Mesenteric fat pad (tissue), 1 donor: ENCODE measurements at places on chromosomes 3 and 15. TPM values are rescaled to one million over a fixed set of nuclear protein-coding genes. Genes with fewer than 3 reads are reported as not detected.

The GLDN gene
- total RNA-seq, result 194 TPM

The ITPKA gene
- total RNA-seq, result 0.16 TPM

GRCh38 chr15:69963385-69963784 lies 134.3 kb downstream of the TLE3 start:
- no peak for DNase-seq

GRCh38 chr15:52876991-52877663 lies 87.0 kb upstream of the ONECUT1 start:
- DNase-seq, result no peak

DNA sequence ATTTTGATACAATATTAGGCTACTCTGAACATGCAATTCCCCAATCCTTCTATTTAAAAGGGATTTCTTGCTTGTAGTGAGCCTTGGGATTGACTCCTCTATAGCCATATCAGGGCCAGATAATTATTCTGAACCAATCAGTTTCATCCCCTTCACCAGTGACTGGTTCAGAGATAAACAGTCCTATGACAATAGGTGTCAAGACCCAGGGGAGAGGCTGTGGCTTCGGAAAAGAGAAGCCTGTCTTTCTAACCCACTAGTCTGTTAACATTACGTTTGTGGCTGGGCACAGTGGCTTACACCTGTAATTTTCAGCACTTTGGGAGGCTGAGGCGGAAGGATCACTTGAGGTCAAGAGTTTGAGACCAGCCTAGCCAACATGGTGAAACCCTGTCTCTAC lies 6.2 kb upstream of the ISLR2 start:
- DNase-seq, result no peak

DNA sequence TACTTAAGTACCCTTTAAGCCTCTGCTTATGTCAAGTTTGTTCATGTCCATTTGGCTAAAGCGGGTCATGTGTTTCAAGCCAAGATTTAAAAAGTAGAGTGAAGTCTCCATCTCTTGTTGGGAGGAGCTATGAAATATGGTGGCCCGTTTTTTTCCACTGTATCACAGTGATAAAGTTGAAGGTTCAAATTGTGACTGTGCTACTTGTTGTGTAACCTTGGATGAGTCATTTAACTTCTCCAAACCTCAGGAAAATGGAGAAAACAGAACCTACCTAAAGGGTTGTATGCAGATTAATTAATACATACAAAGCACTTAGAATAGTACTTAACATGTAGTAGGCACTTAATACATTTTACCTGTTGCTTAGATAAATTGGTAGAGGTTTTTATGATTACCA lies 43.4 kb downstream of the SNAPC5 start:
- no peak for DNase-seq

GRCh38 chr3:136146981-136147729 lies 49.0 kb downstream of the MSL2 start:
- DNase-seq, result no peak

DNA sequence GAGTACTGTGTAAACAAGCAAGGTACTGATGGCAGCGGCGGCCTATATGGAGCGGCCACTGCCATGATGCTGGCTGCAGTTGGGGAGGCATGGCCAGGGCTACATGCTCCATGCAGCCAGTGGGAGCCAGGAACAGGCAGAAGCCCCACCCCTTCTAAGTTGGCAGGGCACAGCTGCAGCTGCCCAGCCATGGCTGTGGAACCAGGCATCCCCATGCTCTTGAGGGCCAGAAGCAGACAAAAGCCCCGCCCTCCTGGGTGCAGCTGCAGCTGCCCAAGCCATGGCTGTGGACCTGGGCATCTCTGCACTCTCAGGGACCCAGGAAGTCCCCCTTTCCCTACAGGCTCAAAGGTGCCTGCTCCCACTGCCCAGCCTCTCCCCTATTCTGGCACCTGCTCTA lies 150.9 kb downstream of the FMN1 start:
- no peak for DNase-seq

DNA sequence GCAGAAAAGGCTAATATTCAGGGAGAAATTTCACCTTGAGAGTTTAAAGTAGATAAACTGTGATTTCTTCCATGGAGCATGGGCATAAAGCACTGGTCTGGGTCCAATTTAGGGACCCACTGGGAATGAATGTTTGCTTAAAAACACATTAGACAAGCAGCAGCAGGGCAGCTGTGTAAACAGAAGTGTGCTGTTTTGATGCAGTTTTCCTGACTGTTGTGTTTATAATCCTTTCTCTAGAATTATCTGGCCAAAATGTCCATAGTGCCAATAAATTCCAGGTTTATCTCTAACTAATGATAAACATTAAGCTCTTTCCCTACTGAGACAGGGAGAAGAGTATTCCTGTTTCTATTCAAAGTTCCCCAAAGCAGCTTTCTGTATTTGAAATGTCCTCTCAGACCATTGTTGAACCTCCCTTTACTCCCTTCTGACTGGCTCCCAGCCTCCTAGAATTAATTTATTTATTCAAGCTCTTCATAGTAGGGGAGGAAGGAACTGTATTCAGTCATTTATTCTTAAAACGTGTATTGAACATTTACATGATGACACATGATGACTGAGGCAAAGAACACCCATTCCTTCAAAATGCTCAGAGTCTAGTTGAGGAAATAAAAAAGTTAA lies 7.0 kb upstream of the TM4SF18 start:
- no peak for DNase-seq

The GOLGA8Q gene
- total RNA-seq, result 0.96 TPM

DNA sequence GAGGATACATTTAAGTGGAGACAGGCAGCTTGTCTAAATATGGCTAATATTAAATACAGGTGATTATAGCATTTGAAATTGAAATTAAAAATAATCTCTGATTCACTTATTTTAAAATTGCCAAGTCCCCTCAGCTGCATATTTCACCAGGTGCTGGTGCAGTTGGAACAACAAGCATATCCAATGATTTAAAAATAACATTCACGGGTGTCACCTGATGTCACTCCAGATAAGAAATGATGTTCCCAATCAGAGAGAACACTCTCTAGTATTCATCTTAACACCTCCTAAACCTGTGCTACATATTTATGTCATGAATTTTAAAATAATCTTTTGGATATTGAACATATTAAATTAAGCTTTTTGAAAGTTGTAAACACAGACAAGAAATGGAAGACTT lies 249.9 kb downstream of the CADM2 start:
- DNase-seq, result no peak

DNA sequence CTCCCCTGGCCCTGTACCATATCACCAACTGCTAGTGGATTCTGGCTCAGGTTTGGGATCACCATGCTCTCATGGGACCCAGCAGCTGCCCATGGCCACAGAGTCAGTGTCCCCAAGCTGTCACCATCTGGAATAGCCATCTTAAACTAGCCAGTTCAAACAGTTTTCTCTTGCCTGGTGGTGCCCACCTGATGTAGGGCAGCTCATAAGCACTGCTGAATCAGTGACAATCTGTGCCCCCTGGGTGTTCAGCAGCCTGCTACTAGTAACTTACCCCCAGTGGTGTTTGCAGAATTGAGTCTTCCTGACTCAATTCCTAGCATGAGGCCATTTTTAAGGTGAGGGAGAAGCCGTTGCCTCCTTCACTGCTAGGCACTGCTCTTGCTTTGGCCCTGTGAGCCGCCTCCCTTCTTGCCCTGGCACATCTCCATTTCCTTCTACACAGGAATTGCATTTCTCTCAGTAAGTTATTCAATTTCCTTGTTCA lies 7.9 kb downstream of the RPSA start:
- DNase-seq, result no peak

- no peak for DNase-seq
These were observed 67.8 kb upstream of the ATP13A3 start for GRCh38 chr3:194554473-194555123.

DNA sequence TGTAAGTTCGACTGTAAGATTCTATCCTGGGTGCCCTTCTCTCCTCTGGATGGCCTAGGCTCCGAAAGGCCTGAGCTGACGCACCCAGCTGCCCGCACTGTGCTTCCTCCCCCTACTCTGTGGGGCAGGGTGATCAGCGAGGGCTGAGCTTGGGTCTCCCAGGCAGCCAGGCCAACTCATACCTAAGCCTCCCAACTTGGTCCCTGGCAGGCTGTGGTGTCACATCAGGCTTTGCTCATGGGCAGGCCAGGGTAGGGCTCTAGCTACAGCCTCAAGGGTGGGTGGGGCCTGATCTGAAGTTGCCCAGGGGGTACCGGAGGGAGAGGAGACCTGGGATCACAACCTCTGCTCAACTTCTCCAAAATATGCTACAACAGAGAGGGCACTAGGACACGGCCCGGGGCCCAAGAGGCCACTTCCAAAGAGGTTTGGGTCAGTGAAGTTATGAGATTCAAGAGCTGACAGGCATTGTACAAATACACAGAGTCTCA lies 123.1 kb downstream of the ADCY5 start:
- no peak for DNase-seq

The FANCD2OS gene
- not detected for total RNA-seq

The STXBP5L gene
- total RNA-seq, result not detected

DNA sequence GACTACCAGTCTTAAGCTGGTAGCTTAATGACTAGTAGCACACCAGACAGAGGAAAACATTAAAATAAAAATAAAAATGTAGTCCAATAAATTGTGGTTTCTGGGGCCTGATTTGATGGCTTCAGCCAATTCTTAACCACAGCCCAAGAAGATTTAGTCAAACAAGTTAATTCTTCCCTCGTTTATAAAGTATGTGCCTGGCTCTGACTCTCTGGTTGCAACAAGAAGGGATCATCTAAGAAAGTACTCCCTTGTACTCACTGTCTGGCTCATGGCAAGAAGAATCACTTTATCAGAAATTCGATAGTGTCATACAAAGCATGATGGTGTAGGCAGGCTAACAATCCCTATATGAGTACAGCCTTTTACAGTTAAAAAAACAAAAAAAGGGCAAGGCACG lies 141.9 kb downstream of the P3H2 start:
- DNase-seq, result no peak

DNA sequence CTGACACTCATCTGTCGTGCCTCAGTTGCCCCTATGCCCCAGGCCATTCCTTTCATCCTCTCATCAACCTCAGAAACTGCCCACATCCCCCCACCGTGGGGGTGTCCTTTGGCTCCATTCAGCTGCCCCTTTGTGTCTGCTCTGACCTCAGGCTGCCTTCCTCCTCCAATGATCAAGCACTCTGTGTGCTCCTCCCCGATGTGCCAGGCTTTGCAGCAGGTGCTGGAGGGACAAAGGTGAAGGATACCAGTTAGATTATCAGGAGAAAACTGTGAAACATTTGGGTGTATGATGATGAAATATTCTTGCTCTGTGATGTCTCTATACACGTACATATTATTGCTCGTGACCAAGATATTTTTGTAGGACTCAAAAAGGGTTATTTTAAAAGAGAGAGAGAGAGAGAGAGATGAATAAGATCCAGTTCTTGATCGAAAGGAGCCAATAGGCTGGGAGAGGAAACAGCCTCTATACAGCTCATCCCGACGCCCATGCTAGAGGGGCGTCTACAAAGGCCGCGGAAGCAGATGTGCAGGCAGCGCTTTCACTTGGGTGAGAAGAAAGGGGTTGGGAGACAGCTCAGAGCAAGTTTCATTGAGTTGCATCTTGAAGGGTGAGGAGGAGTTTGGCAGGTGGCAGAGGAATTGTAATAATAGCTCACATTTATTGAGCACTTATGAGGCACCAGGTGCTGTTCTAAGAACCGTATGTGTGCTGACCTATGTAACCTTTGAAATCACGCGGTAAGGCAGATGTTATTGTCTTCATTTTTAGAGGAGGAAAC lies 28.3 kb upstream of the ADCY5 start:
- no peak for DNase-seq
